ENCODE measurements at places on chromosomes 5 and 9. TPM values are rescaled to one million over a fixed set of nuclear protein-coding genes. Genes with fewer than 3 reads are reported as not detected.

The FYB1 gene
- total RNA-seq: 215 TPM

The NIM1K gene
- 0.50 TPM for total RNA-seq

GRCh38 chr5:53950621-53951020 is 359.8 kb downstream of the ARL15 start:
- no peaks in the 10 kb centered on the region for H3K4me1 ChIP-seq
- no peak overlapping the region for H3K4me3 ChIP-seq
- H3K27me3 ChIP-seq: no peaks in the 10 kb centered on the region

DNA sequence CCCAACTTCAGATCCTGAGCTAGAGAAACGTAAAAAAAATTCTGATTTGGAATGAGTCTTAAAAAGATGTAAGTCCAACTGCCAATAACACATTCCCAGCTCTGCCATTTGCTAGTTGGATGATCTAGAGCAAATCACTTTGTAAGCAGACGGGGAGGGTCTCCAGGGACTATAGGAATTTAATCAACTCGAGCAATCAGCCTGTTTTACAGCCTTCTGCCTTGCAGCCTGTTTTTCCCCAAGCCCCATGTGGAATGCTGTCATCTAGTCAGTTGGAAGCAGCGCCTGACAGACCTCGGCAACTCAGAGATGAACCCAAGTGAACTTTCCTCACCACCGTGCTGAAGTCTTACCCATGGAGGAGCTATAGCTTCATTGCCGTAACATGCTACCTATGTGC is 34.8 kb upstream of the HRH2 start:
- DNase-seq: no peak
- no peak overlapping the region for H3K4me3 ChIP-seq
- H3K27me3 ChIP-seq: peaks cover 2% of the 10 kb centered on the region
- peaks cover 7% of the 10 kb centered on the region for H3K36me3 ChIP-seq

- no peak overlapping the region for H3K27ac ChIP-seq
- H3K36me3 ChIP-seq: peaks cover 3% of the 10 kb centered on the region
- peaks cover 5% of the 10 kb centered on the region for H3K4me1 ChIP-seq
- H3K27me3 ChIP-seq: peaks cover 29% of the 10 kb centered on the region
- H3K4me3 ChIP-seq: no peak overlapping the region
Measured at GRCh38 chr9:96721731-96722429, 56.0 kb downstream of the ZNF510 start.

GRCh38 chr5:133032852-133033742 is 6.7 kb upstream of the ZCCHC10 start:
- no peak for DNase-seq
- no peaks in the 10 kb centered on the region for H3K36me3 ChIP-seq
- H3K27ac ChIP-seq: no peak overlapping the region
- H3K27me3 ChIP-seq: peaks cover 5% of the 10 kb centered on the region
- no peak overlapping the region for H3K4me3 ChIP-seq

GRCh38 chr5:14777187-14777586 is 94.4 kb downstream of the ANKH start:
- H3K4me3 ChIP-seq: no peak overlapping the region
- no peaks in the 10 kb centered on the region for H3K27me3 ChIP-seq
- H3K36me3 ChIP-seq: peaks cover 9% of the 10 kb centered on the region

Measured in activated CD8-positive, alpha-beta T cell treated with anti-CD3 and anti-CD28 coated beads, Interleukin-2, amount 10 ng/mL, durations not matched to agents 7 days and 5 days (primary cell).